ENCODE measurements at places on chromosomes 5 and 9.

GRCh38 chr9:30103647-30104394, 2280.6 kb upstream of the ACO1 start:
- no peak for DNase-seq

DNA sequence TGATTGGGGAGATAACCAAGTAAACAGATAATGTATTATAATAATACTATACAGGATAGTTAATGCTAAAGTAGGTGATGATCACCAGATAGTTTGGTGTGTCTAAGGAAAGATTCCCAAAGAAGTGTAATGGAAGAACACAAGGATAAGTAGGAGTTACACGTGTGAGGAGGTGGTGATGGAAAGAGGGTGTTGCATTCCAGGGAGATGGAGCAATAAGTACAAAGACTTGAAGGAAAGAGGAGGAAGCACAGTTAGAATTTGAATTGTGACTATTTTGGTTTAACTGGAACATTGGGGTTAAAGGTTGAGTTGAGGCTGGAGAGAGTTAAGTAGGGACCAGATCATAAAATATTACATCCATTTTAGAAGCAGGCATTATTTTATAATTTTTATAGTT, 76.9 kb downstream of the IPO11 start:
- DNase-seq, result no peak

DNA sequence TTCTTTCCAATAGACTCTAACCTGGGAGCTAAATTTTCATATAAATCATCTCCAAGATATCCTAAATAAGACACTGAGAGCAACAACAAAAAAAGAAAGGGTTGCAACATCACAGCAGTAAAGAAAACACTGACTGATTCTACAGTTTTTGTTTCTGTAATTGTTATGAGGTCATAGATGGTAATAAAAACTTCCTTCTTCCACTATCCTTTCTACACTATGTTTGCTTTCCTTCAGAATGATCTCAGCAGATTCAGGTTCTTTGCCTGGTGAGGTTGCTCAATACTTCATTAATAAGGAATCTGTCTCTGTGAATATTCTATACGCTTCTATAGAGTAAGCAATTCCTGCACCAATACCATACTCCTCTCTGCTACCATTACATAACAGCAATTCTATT, 835.6 kb upstream of the GRAMD2B start:
- no peak for DNase-seq

- DNase-seq, result no peak
These were observed 45.6 kb downstream of the AOPEP start for GRCh38 chr9:94772144-94772543.

DNA sequence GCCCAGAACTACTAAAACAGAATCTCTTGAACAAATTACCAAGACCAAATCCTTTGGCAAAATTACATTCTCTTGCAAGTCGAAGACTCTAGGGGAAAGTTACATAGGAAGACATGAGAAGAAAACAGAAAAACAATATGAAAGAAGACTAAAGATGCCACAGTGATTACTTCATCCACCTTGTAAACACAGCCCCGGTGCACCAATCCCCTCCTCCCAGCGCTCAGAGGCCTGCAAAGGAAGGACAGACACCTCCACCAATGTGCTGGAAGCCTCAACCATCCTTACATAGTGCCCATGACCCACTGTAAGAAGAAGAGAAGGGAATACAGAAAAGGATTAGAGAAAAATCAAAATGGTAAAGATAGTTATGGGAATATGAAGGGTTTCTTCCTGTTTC, 218.5 kb downstream of the SPOCK1 start:
- DNase-seq, result no peak

GRCh38 chr5:72355706-72356299, 35.6 kb downstream of the PTCD2 start:
- DNase-seq, result peak; percentile 29

- no peak for DNase-seq
These were observed 20.1 kb upstream of the CAMSAP1 start for GRCh38 chr9:135927195-135928013.

- no peak for DNase-seq
These were observed 310.5 kb downstream of the DMAC1 start for GRCh38 chr9:7489036-7489435.

- no peak for DNase-seq
These were observed 264.5 kb upstream of the PRR16 start for GRCh38 chr5:120199559-120199958.

- DNase-seq, result no peak
These were observed 1.1 kb downstream of the RICTOR start for GRCh38 chr5:39072925-39073766.

DNA sequence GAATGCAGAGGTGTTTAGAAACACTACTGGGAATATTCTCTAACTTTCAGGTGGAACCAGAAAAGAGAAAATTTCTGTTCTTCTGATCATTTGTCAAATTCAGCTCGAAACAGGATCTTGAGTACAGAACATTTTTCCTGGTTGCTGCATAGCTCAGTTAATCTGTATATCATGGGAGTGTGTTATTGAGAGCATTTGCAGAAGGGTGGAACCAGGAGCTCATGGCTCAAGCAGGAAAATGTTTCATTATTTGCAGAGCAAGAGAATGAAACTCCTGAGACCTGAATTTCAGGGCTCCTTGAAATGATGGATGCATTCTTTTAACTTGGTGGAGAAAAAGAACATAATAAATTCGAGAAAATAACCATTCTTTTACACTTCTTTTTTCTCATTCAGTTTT, 97.9 kb downstream of the AOPEP start:
- DNase-seq, result no peak

DNA sequence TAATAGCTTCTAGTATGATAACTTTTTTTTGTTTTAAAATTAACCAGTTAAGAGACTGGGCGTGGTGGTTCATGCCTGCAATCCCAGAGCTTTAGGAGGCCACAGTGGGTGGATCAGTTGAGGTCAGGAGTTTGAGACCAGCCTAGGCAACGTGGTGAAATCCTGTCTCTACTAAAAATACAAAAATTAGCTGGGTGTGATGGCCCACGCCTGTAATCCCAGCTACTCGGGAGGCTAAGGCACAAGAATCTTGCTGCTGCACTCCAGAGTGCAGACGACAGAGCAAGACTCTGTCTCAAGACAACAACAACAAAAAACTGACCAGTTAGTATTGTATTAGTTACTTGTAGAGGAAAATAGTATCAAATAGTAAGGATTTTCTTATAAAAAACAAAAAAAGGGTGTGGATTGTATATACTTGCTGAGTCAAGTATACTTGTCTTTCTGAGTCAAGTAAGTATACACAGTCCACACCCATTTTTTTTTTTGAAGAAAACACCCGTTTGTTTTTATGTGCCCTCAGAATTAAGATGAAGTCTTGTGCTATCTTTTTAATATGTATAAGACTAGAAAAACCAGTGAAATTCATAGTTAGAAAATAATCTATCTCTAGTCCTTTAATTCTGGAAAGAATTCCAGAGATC, 25.3 kb downstream of the UBAP1 start:
- no peak for DNase-seq

DNA sequence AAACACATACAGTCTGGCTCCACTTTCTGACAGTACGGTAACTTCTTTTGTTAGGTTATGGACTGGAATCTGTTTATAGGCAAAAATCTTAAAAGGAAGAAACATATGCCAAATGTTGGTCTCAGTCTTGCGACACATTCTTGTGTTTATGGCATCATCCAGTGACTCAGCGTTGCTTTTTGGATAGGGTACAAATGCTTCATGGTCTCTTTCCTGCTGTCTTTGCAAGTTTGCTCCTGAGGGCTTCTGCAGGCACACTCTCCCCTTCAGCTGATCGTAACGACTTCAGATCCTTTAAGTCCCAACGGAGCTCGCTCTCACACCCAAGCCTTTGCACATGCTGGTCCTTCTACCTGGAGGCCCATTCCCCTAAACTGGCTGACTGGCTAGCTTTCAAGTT, 23.6 kb upstream of the TNFSF8 start:
- peak; percentile 41 for DNase-seq

DNA sequence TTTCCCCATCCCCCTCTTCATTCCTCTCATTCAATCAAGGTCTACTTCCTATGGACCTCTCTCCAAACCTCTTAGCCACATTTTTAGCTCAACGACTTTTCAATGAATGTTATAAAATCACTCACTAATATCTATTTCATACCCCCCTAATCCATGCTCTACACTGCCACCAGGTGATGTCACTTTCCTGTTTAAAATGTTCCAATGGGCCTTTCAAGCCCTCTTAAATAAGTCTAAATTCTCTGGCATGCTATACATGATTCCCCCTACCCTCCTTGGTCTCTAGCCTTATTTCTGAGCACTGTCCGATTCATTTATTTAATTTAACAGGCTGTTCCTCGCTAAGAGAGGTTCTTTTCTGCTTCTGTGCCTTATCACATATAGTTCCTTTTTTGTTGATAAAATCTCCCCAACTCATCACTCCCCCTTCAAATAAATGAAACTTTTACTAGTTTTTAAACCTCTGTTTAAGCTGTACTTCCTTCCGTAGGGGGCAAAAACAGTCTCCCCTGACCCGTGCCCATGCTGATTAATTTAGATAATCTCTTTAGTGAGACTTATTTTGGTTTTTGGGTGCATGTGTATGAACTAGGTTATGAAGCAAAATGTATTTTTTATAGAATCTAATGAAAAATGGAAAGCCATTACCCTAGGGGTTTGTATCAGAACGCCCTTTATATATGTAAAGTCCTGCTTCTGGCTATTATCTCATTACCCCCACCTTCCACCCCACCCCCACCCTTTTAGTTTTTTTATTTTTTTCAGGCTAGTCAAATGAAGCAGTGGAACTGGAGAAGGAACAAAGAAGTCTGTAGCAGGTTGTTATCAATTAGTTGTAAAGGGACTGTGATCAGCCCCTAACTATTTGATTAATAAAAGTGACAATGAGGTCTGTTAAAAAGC, 9.0 kb downstream of the ABHD17B start:
- no peak for DNase-seq

DNA sequence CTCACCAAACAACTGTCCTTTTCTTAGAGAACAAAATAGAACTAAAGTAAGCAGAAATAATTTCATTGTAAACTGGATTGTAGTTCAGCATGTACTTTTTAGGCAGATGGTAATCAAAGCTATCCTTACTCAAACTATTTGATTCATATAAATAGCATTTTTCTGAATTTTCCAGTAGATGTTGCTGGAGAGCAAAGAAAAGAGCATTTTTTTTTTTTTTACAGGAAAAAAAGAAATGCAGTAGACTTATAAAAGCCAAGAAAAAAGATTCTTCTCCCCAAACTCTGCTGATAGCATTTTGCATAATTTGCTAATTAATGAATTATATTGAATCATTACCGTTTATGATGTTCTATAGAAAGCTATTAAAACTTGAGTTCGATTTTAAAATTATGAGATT, 715.3 kb upstream of the WWC1 start:
- DNase-seq, result no peak

Data from gastrocnemius medialis (tissue), 4 donors.